ENCODE measurements at places on chromosomes 1 and 21.

- peak; percentile 50 for DNase-seq
Measured at GRCh38 chr21:26732432-26733221, 112.6 kb downstream of the ADAMTS1 start.

DNA sequence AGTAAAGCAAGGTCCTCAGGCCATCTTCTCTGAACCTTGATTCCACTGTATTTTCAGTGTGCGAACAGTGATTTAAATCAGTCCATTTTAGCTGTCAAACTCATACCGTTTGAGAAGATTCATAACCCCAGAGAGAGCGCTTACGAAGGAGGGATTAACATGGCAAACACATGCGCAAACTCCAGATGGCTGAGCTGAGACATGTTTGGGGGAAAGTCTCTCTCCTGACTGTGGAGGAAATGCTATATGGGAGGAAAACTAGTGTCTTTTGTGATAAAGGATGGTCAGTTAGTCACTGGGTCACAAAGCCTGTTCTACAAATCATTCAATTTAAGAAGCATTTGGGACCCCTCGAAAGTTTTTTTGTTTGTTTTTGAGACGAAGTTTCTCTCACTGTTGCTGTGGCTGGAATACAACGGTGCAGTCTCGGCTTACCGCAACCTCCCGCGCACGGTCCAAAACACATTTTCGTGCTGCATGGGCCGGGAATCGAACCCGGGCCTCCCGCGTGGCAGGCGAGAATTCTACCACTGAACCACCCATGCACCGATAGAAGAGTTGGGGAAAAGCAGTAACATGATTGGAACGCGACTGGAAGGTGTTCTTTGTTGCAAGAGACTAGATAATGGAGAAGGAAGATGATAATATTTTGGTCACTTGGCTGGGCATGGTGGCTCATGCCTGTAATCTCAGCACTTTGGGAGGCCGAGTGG is 58.4 kb upstream of the CXADR start:
- peak; percentile 63 for DNase-seq

DNA sequence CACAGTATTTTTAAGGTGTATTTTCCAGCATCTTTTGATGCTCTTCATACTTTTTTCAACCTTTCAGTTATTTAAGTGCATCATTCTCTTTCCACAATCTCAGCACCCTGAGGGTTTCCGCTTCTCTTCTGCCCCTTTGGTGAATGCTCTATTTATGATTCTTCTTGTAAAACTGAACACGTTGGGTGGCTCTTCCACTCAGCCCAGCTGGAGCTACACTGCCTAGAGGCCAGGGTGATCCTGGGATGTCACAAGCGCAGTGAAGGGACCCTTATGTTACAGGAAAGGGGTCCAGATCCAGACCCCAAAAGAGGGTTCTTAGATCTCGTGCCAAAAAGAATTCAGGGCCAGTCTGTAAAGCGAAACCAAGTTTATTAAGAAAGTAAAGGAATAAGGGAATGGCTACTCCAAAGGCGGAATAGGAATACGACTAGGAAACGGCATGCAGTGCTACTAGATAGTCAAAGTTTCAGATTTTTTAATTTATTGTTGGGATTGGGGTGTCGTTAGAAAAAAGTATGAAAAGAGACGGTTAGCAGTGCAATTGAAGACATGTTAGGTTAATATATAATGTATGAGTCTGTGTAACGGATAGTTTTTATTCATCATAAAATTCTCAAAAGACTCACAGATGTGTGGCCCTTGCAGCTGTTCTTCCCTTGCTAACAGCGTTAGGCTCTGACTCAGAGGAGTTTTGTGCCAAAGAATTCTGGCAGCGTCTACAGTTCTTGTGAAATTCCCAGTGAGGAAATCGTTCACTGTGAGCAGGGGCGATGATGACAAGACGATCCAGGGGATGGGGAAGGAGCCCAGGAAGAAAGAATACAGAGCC is 14.4 kb upstream of the ERVH48-1 start:
- DNase-seq = no peak

GRCh38 chr1:210624722-210625121 is 296.0 kb downstream of the HHAT start:
- no peak for DNase-seq

- DNase-seq = no peak
Measured at GRCh38 chr1:95467036-95467435, 233.0 kb downstream of the RWDD3 start.

GRCh38 chr1:201374364-201374763 is 3.1 kb downstream of the TNNT2 start:
- DNase-seq = no peak

DNA sequence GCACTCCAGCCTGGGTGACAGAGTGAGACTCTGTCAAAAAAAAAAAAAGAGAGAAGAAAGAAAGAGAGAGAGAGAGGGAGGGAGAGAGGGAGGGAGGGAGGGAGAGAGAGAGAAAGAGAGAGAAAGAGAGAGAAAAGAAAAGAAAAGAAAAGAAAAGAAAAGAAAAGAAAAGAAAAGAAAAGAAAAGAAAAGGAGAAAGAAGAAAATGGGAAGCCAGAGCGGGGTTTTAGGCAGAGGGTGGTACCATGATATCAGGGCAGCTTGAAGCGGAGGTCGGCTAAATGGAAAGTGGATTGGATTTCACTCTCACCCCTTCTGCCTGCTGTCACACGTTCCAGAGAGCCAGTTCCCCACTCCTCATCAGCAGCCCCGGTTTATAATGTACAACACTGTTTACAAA is 1.9 kb downstream of the TMCO4 start:
- DNase-seq = no peak

DNA sequence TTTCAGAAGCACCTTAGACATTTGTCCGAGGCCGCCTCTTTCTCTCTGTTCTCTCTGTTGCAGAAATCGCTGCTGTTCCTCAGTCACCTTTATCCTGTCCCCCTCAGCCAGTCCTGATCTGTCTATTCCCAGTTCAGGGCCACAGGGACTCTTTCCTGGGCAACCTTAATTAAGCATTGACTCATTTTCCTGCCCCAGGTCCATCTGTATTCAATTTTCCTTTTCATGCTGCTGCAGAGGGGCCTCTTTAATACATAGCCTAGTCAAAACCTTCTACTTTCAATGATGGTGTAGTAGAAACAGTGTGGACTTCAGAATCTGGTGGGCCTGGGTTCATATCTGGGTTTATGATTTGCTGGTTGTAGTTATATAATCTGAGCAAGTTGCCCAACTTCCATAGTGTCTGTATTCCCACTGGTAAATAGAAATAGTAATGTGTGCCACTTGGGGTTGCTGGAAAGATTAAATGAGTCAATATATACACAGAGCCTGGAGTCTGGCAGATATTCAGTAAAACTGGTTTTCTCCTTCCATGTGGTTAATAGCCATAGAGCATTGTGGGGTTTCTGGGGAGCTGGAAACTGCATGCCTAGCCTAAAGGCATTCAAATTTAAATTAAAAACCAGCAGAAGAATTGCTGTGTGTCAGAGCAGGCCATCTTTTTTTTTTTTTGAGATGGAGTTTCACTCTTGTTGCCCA is 4.5 kb downstream of the TRAF5 start:
- no peak for DNase-seq

DNA sequence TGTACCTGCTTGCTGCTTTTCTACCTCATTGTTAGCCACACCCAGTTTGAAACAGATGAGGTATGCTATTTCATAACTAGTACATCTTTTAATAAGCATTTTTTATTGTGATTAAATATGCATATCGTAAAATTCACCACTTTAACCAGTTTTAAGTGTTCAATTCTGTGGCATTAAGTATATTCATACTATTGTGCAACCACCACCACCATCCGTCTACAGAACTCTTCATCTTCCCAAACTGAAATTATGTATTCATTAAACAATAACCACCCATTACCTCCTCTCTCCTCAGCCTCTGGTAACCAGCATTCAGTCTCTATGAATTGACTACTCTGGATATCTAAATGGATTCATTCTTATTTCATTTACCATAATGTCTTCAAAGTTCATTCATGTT is 20.1 kb downstream of the DR1 start:
- DNase-seq = no peak

DNA sequence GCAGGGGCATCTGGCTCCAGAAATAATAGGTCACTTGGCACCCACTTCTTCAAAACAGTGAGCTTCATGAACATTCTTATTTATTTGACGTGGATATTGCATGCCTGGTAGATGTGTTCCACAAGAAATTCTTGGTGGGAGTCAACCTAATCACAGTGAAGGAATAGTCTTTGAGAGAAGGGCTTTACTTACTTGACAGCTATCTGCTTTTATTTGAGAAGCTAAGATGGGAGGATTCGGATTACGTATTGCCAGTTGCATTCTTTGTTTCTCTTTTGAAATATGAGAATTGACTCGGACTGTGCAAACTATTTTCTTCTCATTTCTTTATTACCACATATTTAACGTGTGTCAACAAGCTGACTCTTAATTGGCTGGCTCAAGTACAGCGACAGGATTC is 117.2 kb downstream of the FASLG start:
- DNase-seq = no peak

DNA sequence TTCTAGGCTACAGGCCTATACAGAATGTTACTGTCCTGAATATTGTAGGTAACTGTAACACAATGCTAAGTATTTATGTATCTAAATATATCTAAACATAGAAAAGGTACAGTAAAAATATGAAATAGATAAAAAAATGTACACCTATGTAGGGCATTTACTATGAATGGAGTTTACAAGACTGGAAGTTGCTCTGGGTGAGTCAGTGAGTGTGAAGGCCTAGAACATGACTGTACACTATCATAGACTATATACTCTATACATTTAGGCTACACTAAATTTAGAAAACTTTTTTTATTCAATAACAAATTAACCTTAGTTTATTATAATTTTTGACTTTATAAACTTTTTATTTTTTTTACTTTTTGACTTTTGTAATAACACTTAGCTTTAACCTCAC is 136.9 kb downstream of the DUSP10 start:
- no peak for DNase-seq

GRCh38 chr1:206892351-206892984 is 4.8 kb upstream of the IL24 start:
- DNase-seq = no peak

DNA sequence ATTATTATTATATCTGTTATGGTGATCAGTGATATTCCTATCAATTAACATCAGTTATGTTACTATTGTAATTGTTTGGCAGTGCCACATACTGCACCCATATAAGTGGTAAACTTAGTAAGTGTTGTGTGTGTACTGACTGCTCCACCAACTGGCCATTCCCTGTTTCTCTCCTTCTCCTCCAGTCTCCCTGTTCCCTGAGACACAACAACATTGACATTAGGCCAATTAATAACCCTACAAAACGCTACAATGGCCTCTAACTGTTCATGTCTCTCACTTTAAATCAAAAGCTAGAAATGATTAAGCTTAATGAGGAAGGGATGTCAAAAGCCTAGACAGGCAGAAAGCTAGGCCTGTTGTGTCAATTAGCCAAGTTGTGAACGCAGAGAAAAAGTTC is 6.6 kb upstream of the THRAP3 start:
- no peak for DNase-seq

GRCh38 chr1:20081353-20081810 is 11.4 kb downstream of the PLA2G5 start:
- no peak for DNase-seq

DNA sequence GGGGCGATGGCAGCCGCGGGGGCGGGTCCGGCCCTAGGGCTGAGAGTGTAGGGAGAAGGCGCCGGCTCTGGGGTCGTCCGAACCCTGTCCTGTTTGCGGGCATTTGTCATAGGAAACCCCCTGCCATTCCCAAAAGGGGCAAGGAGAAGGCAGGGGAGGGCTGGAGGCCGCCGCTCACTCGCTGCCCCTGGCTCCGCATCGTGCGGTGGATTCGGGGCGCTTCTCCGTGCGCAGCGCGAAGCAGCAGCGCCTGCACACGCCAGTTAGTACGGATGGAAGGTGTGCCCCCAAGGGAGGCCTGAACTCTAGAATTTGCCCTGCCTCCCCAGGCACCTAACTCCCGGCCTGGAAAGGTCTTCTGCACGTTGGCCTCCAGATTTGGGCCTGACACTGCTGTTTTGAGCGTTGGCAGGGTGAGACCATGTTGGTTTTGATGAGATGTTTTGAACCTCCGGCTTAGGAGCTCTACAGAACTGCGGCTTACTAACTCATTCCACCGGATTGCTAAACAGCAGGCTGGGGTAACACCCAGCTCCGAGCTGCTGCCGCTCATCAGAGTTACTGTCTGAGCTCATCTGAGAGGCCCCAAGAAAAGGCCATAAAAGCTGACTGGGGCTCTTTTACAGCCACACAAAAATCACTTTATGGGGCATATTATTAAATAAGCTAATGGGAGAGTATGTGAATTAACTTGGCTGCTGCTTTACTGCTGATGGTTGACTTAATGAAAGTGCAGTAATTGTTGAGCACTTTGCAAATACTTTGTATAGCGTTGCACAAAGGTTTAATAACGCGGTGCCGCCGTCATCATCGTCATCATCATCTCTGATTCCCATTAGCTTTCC is 987 bp downstream of the GPR137B start:
- no peak for DNase-seq

DNA sequence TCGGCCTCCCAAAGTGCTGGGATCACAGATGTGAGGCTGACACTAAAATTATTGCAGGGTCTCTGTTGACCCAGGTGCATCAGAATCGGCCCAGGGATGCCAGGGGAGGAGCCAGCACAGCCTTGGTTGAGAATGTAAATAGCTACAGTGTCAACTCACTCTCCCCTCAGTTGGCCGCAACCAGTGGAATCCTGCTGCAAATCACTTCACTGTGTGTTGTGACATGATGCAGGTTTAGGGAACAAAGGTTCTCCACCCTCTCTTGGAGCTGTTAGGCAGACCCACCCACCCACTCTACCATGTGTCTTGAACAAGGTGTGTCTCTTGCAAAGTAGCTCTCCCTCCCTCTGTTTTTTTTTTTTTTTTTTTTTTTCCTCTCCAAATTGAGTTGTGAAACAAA is 60.5 kb upstream of the SOD1 start:
- no peak for DNase-seq

DNA sequence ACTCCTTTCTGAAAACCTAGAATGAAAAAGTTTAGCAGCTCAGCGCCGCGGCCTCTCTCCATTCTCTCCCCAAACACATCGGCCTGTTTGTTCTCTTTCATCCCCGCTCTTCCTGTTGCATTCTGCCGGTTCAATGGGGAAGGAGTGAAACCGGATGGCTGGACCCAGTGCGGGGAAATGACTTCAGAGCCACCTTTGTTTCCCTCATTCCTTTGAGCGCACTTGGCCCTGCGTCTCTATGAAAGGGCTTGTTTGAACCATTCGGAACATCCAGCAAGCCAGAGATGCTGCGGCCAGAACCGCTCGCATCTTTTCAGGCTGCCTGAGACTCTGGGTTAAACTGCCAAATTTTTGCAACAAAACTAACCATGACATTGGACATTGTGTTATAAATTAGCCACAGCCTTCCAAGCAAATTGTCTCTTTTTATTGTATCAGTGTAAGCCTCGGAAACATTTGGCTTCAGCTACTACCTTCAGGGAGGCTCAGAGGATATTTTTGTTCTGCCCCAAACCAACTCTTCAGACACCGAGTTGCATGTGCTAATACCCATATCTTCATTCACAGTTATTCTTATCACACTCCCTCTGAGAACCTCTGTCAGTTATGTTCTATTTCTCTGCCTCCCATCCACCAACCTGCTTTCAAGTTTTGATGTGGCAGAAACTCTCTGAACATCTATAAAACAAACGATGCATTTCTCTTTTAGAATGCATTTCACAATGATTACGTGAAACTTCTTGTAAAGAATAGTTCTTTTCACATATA is 5.1 kb upstream of the OLIG1 start:
- no peak for DNase-seq

Data from iPS DF 6.9 (cell line).